ENCODE measurements at places on chromosomes 7 and 10.

GRCh38 chr10:88805361-88805760, 2.8 kb downstream of the LIPM start:
- DNase-seq, result no peak

DNA sequence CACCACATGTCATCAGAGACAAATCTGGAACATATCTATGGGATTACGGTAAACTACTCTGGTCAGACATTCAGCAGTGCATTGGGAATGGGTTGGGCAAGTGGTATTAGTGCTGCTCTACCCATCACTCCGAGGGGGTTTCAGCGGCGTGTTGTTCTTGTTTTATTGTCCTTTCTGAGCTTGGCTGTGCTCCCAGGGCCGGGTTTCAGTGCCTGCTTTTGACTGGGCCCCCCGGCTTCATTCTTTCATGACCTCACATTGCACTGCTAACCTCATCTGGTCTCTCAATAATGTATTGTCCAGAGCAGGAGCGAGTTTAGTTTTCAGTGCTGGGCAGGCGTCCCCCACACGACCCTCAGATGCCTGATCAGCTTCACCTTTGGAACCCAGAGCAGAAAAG, 364.6 kb downstream of the PAXIP1 start:
- DNase-seq, result no peak

DNA sequence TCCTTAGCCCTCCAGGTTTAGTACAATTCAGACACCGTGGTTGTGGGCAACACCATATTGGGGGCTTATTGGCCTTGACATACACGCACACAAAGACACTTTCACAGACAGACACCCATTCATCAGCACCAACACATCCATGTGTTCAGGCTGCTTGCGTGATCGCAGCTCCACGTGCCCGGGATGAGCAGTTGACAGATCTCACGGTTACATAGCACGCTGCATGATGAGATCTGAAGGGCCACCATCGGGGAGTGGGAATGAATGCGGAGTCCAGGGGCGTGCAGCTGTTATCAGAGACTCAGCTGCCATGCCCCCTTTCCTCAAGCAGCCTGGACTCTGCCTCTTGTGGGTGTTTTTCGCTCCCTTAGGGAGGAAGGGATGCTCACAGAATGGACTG, 285.2 kb downstream of the USP6NL start:
- DNase-seq, result no peak

DNA sequence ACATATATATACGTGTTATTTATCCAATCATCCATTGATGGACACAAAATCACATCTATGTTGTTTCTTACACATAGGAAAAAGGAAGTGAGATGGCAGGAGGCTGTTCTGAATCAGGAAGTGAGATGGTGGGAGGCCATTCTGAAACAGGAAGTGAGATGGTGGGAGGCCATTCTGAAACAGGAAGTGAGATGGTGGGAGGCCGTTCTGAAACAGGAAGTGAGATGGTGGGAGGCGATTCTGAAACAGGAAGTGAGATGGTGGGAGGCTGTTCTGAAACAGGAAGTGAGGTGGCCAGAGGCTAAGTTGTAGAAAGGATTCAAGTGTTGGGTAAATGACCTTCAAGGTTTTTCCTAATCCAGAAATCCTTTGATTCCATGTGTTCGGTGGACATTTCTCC, 921.5 kb downstream of the TYW1 start:
- DNase-seq, result no peak

- no peak for DNase-seq
Observed at GRCh38 chr10:14821635-14822375, 16.0 kb downstream of the CDNF start.

GRCh38 chr10:133134411-133135115, 25.5 kb upstream of the KNDC1 start:
- no peak for DNase-seq

DNA sequence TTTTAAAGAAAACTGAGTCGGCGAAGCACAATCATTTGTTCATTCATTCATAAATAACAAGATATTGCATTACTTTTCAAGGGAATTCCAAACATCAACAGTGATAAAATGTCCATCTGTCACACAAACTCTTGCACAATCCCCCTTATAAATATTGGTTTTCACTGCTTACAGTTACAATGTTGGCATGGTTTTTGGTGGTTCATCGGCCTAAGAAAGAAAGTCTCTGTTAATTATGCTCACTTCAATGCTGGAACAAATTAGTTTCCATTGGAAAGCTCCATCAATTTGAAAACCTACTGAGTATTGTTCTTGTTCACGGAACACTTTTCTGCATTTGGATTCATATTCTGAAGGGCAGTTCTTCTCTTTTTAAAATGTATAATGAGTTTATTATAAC, 188.5 kb downstream of the JAZF1 start:
- DNase-seq, result no peak

DNA sequence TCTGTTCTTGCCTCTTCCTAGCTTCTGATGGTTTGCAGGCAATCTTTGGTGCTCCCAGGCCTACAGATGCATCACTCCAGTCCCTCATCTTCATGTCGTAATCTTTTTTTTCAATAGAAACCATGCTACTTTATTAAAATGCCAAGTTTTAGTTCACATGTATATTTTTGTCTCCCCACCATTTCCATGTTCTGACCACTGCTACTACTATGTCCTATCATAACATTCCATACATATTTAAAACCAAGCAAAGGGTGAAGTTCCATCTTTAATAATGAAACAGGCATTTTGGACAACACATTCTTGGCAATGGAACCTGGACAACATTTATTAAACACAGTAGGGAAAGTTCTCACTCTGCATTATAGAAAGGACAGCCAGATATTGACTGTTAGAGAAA, 58.8 kb downstream of the ZNF518A start:
- DNase-seq, result no peak

DNA sequence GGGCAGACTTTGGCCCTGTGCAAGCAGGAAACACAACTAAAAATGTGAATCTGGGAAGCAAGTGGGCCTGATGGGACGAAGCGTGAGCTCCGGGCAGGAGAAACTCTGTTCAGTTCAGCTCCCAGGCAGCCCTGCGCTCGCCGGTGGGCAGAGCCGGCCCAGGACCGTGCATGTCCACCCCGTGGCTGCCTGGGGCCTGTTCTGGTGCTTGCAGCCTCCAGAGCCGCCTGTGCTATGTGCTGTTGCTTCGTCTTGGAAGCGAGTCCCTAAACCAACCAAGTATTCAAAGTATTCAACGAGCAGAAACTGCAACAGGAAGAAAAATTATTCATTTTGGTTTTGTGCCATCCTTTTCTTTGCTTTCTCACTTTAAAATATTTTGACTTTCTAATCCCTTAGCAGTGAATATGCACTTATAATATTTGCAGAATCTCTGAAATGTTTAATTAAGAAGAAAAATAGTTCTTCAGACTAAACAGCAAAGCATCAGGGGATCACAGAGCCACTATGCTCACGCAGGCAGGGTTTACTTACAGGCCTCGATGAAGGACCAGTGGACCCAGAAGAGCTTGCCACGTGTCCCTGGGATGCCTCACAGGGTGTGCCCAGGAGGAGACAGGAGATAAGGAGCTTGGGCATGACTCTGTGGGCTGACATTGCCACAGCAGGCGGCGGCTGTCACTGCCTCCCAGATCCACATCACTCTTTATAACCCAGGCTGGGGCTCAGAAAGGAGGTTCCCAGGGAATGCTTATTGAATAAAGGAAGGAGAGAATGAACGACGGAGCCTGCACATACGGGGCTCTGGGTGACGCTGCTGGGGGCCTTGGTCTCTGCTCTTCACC, 45.6 kb downstream of the VIPR2 start:
- no peak for DNase-seq

DNA sequence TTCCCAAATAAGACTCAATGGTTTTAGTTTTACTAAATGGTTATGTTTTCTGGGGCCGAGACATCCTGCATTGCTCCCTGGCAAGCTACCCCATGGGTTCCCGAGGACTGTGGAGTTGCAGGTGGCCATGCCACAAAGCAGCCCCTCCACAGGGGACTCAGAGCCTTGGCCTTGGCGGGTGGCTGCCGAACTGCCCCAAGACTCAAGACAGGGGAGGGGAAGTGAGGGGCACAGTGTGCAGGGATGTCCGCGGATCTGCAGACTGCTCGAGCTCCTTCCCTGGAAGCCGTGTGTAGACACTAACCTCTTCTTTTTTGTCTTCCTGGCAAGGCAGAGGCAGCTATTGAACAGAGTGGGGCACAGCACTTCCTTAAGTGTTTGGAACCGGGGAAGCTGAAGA, 154.6 kb downstream of the EBF3 start:
- no peak for DNase-seq

GRCh38 chr10:61978965-61979364, 77.5 kb downstream of the ARID5B start:
- DNase-seq, result no peak

- no peak for DNase-seq
Observed at GRCh38 chr7:84452618-84453017, 258.0 kb upstream of the SEMA3A start.

GRCh38 chr10:88315755-88316154, 267.4 kb downstream of the RNLS start:
- DNase-seq, result no peak

DNA sequence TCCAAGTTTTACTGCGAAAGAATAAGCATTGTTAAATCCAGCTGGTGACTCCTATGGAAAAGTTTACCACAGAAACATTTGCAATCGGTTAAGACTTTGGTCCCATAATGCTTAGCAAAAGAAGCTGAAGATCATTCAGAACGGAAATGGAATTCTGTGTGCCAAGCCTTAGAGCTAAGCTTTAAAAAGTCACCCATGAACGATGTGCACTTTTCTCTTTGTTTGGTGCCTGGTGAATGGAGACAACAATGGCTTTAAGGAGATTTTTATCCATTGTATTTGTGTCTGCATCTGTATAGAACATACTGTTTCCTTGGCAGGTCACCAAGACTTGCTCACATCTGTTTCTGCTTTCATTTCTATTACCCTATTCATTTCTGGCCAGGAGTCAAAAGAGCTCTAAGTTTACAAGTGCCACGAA, 26.3 kb upstream of the COL1A2 start:
- DNase-seq, result no peak

DNA sequence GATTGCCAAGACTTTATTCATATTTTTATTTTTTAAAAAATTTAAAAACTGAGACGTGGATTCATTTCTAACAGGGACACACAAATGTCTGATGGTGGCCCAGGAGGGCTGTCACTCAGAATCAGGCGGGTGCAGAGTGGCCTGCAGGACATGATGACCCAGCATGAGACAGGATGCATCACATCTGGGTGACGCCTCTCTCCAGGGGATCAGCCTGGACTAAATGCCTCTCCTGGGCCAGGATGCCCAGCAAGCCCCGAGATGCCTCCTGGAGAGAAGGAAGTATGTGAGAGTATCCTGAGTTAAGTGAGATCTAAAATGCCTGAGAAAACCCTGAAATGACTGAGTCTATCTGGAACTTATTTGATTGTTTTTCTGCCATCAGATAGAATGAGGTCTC, 16.9 kb upstream of the MTURN start:
- DNase-seq, result no peak

- DNase-seq, result no peak
Observed at GRCh38 chr7:33973231-33974015, 68.1 kb downstream of the BMPER start.

GRCh38 chr7:131045526-131045925, 282.1 kb upstream of the MKLN1 start:
- DNase-seq, result no peak

DNA sequence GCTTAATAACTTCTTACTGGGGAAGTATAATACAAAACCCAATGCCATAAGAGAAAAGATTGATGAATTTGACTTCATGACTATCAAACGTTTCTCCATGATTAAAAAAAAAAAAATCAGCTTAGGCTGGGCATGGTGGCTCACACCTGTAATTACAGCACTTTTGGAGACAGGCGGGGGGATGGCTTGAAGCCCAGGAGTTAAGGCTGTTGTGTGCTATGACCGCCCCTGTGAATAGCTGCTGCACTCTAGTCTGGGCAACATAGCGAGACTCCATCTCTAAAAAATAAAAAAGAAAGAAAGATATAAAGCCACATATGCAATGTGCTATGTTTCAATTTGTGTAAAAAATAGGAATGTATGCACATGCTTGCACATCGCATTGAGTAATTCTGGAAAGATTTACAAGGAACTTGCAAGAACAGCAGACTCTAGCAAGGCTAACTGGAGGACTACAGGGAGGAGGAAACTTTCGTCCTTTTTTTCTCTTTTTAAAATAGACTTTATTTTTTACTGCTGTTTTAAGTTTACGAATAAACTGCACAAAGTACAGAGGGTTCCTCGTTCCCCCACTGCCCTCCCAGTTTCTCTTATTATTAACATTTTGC, 10.3 kb upstream of the RARRES2 start:
- DNase-seq, result no peak

DNA sequence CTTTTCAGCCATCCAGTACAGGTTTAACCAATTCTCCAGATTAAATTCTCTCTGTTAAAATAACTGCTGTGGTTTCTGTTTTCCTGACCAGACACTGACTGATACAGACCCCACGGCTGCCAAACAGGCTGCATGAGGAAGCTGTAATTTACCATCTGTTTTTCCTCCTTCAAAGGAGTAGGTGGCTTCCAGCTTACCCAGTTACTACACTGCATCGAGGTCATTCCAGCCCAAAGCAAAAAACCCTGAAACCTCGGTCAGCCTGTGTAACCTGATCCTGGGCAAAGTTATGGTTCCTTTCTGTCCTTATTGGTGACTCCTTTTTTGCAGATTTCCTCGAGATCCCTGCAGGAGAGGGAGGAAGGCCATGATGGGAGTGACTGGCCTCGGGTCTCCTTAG, 27.9 kb upstream of the LOXL4 start:
- DNase-seq, result no peak

DNA sequence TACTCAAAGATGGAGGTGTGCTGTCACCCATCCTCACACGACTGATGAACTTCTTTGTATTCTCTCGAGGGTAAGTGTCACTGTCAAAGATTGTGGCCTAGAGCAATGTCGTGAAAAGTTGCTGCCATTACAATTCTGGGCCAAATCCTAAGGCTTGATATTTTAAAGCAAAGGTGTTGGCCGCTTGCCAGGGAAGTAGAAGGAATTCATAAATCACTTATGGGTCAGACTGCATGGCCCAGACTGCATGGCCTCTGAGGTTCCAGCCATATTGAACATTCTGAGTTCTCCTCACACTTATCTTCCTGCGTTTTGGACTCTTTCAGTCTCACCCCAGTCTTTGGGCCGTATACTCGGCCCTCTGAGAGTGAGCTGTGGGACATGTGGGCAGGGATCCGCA, 8.6 kb downstream of the MEST start:
- DNase-seq, result no peak

DNA sequence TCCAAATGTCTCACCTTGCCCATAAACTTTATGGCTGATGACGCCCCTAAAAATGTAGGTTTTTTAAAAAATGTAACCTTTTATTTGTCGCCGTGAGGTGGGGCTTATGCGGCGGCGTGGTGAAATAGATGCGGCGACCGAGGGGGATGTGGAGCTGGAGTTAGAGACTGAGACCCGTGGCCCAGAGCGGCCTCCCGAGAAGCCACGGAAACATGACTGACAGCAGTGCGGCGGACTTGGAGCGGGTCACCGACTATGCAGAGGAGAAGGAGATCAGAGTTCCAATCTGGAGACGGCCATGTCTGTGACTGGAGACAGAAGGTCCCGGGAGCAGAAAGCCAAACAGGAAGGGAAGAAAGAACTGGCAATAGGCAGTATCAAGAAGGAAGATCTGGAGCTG, 46.5 kb downstream of the C7orf33 start:
- DNase-seq, result no peak

Measured in activated naive CD4-positive, alpha-beta T cell (primary cell).